ENCODE measurements at places on chromosomes 1 and 21.
A peak's percentile ranks its signal among the peaks of the same experiment; 100 is the strongest.

GRCh38 chr1:75506976-75507375 lies 103.9 kb downstream of the SLC44A5 start:
- no peak for DNase-seq

DNA sequence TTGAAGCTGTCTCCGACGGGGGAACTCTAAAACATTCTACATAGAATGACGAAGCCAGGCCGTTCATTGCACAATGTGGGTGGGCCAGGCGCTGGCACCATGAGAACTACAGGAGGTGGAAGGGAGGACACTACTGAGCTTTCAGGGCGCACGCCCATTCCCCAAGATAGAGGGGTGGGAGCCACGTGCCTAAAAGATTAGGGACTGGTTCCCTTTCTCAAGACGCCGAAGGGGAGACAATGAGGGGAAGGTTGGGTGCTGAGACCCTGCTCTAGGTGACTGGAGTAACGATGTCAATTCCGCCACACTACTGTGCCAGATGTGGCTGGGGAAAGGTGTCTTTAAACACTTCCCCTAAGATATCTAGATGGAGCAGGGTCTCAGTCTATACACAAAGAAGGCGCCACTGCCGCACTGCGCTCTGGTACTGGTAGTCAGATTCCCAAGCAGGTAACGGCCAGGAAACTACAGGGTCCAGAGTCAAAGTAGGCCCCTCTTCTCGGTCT lies 782 bp downstream of the CSDE1 start:
- peak; percentile 12 for DNase-seq

DNA sequence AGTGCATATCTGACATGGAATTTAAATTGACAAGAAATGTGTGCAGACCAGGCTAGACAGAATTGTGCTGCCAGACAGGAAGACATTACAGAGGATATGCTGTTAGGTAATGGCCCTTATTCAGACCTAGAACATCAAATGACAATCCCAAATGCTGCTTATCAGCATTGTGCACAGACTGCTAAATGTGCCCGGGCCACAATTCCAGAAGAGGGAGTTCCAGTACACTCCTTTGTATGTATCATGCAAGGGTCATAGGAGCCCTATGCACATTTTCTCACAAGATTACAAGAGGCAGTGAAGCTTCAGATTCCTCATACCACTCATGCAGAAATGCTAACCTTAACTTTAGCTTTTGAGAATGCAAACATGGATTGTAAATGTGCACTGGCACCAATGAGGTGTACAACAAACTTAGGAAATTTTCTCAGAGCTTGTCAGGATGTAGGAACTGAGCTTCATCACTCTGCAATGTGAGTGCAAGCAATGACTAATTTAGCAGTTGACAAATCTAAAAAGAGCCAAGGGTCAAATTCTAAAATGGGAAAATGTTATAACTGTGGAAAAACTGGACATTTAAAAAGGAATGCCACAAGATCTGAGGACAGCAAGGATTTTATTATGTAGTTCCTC lies 273.5 kb downstream of the COL11A1 start:
- no peak for DNase-seq

DNA sequence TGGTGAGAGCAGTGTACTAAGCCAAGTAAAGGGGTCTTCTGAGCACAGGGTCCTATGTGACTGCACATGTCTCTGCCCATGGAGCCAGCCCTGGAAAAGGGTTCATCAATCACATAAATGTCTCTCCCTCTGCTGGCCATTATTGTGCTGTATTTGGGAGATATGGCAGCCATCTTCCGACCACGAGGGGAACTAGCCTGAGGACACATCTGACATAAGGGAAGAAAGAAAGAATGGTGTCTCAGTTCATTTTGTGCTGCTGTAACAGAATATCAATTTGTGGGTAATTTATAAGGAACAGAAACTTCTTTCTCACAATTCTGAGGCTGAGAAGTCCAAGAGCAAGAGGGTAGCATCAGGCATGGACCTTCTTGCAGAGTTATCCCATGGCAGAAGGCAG lies 55.1 kb upstream of the GJA5 start:
- DNase-seq = no peak

- DNase-seq = no peak
Observed at GRCh38 chr1:178868706-178869105, 2.2 kb downstream of the ANGPTL1 start.

GRCh38 chr1:37392051-37392450 lies 82.3 kb upstream of the ZC3H12A start:
- DNase-seq = no peak

DNA sequence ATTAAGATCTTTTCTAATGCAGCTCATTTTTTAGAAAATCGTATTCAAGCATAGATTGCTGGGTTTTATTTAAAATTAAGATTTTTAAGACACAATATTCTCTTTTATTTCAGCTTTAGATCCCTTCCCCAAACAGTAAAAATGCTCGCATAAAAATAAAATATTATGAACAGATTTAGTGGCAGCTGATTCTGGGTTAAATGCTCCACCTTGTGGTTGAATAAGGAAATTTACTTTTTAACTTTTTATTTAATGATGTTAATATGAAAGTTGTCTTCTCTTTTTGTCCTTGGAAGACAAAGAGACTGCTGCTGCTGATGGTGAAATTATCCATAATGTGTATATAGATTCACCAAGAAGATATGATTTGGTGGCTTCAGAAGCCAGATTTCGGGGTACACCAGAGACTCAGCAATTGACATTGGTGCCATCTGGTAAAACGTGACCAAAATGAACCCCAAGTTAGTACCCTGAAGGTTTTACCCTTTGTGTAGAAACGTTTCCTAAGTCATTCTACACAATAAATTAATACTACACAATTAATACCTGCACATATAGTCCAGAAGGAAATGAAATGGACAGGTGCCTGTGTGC lies 128.0 kb downstream of the ADAMTS1 start:
- DNase-seq = no peak

GRCh38 chr1:221832617-221833016 lies 90.7 kb upstream of the DUSP10 start:
- no peak for DNase-seq

DNA sequence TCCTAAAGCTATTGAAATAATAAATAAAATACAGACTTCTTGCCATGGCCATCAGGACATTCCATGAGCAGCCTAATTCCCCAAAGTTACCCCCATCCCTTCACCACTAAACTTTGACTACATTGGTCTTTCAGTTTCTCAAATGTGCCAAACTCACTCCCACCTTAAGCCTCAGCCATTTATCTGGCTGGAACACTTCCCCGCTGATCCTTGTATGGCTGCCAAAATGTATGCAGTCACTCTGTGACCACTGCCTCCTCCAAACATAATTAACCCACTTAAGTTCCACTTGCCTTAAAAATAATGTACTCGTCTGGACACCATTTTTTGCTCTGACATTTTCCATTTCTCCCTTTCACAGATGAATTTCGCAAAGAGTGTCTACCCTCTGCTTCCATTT lies 407.4 kb downstream of the NTNG1 start:
- no peak for DNase-seq

DNA sequence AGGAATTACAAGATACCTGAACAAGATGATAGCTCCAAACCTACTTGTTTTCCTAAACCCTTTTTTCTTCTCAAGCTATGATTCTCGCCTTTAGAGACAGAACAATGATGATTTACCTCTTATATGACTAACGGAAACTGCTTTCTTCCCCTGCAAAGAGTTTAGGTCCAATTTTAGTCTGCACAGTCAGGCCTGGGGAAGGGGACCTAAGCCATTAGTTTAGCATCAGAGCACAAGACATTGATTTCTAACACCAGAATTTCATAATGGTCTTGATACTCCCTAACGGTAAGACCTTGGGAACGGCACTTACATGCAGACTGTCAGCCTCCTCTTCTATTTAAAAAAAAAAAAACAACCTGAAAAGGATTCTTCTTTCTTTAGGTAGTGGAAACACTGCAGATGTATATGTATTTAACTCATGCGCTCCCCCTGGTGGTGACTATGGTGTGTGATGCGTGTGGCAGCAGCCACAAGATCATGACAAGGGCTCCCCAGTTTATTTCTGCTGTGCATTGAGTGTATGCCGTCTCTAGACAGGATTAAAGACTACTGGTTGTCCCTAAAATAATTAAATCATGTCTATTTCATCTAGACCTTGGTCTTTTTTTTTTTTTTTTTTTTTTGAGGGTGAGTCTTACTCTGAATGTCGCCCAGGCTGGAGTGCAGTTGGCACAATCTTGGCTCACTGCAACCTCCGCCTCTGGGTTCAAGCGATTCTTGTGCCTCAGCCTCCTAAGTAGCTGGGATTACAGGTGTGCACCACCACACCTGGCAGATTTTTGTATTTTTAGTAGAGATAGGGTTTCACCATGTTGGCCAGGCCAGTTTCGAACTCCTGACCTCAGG lies 37.3 kb upstream of the TMEM222 start:
- peak; percentile 38 for DNase-seq

DNA sequence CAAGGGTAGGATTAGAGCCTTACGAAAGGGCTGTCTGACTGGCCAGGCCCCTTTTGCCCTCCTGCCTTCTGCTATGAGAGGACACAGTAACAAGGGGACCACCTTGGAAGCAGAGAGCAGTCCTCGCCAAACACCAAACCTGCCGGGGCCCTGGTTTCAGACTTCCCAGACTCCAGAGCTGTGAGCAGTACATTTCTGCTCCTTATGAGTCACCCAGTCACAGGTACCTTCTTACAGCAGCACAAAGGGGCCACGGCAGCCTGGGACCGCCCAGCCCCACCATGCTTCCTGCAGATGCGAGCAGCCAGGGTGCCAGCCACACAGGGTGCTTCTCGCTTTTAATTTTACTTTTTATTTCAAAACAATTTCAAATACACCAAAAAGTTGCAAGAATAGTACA lies 17.2 kb upstream of the POFUT2 start:
- DNase-seq = no peak

DNA sequence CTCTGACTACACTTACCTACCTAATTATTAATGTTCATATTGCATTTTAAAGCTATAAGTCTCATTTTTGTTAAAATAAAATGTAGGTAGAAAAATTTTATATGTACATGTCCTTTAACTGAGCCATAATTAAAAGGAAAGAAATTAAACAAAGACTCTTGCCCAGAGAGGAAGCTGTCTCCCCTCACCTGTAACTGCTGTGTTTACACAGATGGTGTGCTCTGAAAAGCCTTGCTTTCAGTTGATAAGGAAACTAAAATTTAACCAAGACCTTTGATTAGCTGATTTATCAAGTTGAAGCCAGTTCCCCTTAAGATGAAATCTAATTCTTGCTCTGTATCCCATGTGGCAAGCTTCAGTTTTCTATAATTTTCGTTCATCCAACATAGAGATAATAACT lies 213.5 kb downstream of the LYPLAL1 start:
- no peak for DNase-seq

DNA sequence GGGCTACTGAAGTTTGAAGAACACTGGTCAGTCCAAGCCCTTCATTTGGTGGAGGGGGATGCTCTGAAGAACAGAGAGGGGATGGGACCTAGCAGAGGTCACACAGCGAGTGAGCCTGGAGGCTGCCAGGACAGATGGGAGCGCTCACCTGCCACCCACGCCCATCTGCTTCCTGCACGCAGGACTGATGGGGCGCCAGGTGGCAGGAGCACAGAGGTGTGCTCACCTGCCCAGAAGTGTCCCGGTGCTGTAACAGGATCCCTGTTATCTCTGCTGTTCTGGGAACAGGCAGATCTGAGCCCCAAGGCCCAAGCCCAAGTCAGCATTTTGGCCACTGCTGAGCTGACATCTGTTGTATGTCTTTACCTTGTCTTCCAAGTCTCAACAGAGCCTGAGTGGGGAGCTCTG lies 40.5 kb downstream of the EPHB2 start:
- DNase-seq = no peak

DNA sequence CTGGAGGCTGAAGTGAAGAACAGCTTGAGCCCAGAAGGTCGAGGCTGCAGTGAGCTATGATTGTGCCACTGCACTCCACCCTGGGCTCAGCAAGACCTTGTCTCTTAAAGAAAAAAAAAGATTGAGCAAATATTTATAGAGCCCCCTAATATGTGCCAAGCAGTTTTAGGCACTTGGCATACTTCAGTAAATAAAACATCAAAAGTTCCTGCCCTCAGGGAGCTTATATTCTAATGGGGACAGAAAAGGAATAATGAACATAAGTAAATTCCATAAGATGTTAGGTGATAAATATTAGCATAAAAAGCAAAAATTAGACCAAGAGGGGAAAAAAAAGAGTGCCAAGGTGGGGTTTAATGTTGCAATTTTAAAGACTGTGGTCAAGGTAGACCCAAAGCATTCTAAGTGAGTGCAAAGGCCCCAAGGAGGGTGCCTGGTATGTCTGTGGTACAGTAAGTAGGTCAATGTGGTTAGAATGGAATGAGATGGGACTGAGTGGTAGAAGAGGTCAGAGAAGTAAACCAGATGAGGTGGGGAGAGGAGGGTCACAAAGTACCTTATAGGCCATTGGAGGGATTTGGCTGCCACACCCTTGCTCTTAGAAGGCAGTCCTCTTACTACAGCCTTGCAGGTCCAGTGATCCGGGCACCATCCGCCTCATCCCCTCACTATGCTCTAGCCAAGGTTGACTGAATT lies 2.2 kb upstream of the TOE1 start:
- no peak for DNase-seq

DNA sequence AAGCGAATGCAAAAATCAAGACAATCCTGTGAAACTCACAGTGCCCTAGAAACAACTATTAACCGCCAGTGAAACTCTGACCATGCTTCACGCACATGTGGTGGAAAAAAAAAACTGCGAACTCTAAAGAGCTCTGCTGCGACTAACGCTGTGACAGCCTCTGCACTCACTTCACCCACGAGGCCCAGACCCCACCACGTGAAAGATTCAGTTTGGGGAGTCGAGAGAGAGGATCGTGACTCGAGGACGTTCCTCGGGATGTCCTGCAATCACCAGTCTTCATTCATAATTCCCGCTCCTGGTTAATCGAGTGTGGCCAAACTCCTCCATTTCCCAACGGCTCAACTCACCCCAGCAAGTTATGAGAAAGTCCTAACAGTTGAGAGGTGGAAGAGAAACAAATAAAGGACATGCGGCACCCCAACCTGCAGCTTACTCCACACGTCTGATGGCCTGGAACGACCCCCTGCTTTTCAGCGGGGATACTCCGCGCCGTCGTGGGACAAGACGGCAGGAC lies 1.1 kb downstream of the SERBP1 start:
- no peak for DNase-seq

DNA sequence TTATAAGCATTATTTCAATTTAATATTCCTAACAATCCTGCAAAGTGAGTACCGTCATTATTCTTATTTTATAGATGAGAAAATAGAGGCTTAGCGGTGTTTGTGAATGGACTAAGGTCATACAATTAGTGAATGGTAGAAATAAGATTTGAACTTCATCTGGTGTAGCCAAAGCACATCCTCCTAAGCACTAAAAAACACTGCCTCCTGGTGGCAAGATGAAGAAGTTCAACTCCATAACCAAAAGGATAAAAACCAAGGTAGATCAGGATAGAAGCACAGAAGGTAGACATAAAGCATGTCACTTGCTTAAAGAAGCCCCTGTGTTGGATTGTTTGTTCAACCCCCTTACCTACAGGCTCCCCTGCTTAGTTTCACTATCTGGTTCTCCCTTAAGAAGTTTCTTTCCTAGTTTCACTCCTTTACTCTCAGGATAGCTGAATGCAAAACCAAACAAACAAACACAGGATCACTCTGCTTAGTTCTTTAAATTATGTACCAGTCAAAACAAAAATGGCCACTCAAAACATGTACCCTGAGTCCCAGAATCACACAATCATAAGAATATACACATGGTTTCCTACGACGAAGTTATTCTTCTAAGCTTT lies 12.7 kb upstream of the AIM2 start:
- no peak for DNase-seq
